H7 (cell line): ENCODE measurements at places on chromosomes 5 and 9.

DNA sequence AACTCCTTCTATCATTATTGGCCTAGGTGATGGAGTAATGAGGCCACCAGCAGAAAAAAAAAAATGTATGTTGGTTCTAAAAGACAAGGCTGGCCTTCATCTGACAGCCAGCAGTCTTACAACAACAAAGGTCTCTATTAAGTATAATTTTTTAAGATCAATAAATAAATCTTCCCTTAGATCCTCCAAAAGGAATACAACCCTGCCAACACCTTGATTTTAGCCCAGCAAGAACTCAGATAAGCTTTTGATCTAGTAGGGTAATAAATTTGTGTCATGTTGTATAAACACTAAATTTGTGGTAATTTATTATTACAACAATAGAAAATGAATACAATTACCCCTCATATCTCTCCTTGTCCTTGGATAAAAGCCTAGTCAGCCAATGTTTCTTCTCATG lies 633.2 kb upstream of the FAM174A start:
- DNase-seq, result no peak

DNA sequence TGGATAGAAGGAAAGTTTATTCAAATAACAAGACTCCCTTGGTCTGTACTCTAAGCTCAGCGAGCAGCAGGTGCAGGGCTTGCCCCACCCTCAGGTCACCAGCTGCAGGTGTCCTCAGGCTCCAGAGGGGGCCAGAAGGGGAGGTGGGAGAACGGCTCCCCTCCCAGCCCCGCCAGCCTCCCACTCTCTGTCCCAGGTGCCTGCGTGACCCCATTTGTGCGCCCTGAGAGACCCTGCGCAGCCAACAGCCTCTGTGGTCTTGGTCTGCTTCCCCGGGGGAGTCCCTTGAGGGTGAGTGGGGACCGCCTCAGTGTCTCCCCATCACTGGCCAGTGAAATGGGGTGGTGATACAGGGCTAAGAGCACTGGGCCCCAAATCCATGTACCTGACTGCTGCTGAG lies 62.3 kb upstream of the STXBP1 start:
- no peak for DNase-seq

DNA sequence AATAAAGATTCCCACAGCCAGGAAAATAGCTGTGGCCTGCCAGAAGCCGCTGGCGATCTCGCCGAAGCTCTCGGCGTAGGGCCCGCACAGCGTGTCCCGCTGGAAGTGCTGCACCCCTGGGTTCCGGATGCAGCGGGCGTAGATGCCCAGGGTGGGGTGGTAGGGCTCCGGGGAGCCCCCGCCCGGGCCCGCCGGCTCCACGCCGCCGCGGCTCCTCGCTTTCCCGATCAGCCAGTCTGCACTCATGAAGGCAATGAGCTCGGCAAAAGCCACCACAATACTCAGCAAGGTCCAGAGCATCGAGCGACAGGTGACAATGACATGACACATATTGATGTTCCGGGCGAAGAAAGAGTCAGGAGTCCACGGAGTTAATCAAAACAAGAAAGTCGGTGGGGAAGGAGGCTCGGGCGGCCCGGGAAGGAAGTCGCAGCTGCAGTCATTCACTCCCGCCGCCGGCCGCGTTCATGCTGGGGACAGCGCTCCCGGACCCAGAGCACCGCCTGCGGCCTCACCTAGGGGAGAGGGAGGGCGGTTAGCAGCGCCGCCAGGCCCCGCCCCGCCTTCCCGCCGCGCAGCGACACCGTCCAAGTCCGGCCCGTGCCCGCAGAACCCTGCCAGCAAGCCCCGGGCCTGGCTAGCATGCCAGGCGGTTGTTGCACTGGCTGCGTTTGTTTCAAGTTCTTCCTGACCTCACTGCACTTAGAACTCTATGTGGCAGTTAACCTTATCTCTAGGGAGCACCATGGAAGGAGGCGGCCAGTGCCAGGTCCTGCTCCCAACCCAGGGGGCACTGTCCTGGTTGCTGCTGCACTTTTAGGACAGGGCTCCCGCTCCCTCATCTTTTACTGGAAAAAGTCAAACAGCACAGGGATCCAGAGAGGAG lies 138.4 kb downstream of the LHFPL2 start:
- DNase-seq, result peak; percentile 90

DNA sequence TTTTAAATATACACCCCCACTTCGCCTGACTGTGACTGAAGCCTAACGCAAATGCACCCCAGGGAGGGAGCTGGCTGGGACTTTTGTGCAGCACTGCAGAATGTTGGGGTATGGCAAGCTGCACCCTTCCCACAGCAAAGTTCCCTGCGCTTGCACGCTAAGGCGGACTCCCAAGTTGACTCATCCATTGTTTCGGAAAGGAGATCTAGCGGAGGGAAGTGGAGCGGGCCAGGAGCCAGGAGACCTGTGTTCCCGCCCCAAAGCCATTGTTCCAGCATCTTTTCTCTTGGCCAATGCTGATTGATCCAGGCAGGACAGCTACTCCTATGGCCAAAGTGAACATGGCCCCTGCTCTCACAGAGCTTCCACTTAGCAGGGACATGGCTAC lies 202.9 kb downstream of the AOPEP start:
- no peak for DNase-seq

DNA sequence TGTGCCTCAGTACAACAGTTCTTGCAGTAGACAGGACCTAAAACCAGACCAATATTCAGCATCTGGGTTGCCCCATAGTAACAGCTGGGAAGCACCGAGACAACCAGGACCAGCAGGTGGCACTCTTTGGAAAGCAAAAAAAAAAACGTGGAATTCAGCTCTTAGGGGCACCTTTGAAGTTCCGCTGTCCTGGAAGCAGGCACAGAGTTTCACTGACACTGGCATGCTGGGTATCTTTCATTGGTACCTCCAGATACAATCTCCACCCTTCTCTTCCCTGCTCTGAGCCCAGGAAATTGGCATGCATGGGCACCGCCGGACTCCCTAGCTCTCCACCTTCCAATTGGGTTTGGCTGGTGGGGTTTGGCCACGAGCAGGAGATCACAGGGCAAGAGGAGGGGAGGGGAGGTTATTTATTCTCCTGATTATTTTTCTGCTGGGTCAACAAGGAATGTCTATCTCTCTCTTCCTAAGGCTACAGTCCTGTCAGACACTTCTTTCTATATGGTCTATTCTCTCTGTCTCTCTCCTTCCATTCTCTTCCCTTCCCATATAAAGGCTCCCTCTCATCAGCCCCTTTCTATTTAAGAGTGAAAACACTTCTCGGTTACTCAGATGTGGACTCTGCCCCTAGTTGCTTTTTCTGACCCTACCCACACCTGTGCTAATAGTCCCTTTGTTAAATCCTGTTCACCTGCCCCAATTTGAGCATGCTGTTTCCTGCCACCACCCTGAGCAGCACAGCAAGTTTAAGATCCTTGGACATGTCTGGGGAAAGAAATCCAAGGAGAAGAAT lies 1.9 kb upstream of the IDNK start:
- peak; percentile 70 for DNase-seq

DNA sequence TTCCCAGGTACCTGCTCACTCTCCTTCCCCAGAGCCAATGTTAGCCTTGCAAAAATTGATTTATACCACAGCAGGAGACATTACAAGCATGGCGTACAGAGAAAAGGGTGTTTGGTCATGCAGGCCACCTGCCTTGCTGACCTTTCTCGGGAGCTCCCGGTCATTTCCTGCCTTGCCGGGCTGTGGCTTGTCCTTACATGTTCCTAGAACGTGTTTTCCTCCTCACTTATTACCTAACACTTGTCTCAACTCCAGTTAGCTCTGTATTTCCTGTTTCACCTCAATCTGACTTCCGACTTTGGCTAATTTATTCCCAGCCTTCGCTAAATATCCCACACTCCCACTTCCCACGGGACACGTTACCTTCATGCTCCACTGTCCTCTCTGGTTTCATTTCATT lies 282.5 kb downstream of the ICE1 start:
- DNase-seq, result no peak

DNA sequence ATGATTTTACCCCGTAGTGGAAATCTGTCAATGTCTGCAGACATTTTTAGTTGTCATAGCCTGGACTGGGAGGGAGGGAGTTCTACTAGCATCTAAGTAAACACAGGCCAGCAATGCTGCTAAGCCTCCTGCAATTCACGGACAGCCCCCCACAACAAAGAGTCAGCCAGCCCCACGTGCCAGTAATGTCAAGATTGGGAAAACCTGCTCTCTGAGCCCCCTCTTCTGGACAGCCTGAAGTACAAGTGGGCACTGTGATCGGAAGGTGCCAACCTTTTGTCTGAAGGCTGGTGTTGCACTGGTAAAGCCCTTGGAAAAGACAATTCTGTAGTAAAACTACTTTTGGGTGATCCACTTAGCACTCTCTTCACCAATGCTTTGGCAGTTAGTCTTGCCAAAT lies 154.5 kb downstream of the TARS1 start:
- DNase-seq, result no peak

DNA sequence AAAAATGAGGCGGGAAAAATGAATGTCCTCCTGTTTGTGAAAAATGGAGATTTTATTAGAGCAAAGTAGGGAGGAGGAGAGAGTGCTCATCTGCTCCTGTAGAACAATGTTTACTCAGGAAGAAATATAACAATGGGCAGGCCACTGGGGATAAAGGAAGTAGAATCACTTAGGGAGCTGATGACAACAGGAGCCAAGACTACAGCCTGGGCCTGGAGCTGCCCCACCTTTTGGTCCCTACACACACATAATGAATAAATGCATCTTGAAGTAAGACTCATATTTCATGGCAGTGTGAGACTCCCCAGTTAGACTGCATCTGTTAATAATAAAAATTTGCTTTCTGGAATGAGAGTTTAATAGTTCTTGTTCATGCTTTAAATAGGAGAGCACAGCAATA lies 1939.8 kb downstream of the EFNA5 start:
- DNase-seq, result peak; percentile 0

DNA sequence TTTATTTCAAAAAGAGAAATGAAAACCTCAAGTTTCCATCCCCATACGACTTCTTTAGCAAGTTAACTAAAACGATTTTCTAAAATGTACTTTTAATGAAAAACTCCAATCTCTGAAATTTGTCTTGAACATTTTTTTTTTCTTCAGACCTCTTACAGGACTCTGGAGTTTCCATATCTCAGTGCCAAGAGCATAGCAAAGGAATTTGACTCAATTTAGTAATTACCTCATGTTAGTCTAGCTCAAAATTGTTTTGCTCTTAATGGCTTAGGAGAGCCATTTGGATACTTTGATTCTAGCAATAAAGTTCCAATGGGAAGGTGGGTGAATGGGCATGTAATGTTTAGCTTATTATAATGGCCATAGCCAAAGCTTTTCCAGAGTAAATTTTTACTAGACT lies 26.0 kb upstream of the SPATA31D4 start:
- no peak for DNase-seq

- peak; percentile 29 for DNase-seq
Measured at GRCh38 chr9:99859243-99859980, 37.7 kb downstream of the NR4A3 start.

GRCh38 chr9:87420884-87421283 lies 76.8 kb upstream of the DAPK1 start:
- DNase-seq, result no peak

GRCh38 chr9:2138646-2139045 lies 123.5 kb downstream of the SMARCA2 start:
- DNase-seq, result no peak

- peak; percentile 78 for DNase-seq
Measured at GRCh38 chr9:128845186-128845931, 15.8 kb upstream of the SPOUT1 start.

- peak; percentile 19 for DNase-seq
Measured at GRCh38 chr9:126703866-126704156, 90.1 kb downstream of the LMX1B start.

DNA sequence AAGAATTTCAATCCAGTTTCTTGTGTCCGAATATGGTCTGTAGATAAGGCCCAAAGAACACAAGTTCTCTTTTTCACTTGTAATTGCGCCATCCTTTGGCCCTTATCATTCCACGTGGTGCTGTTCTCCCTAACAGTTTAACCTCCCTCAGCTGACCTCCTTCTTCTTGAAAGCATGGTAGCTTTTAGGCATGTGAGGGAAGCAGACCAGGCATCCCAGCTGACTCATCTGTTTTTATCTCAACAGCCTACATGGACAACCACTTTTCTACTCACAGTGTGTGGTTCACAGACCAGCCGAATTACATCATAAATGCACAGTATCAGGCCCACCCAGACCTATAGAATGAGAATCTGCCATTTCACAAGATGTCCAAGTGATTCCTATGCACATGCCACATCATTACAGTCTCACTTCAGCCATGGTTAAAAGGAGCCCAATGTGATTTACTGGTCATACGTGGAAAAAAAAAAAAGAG lies 26.9 kb upstream of the PLIN2 start:
- DNase-seq, result no peak

DNA sequence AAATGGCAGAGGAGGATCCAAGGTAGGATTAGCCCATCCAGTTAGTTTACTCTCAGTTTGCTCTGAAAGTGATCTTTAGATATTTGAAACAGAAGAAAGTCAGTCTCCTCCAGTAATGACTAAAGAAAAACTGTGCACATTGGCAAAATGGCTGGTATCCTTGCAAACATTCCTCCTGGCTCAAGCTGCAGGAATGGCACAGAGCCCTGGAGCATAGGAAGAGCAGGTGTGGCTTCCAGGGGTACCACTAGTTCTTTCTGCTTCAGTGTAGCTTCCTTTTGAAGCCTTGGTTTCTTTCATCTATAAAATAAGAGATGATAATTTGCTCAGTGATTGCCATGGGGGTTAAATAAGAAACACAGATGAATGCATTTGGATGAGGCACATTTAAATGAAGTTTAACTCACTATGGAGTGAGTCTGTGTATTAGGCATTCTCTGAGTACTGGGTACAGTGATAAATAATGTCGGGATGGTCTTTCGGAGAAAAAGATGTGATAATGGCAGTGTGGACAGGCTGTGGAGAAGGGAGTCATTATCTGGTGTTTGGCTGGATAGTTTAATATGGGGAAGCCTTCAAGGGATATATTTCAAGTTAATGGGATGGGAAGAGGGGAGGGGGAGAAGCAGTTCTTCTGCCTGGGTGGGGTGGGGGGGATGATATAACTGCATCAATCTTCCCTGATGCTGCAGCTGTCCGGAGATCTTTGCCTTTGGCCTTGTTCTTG lies 217.3 kb upstream of the KLF4 start:
- DNase-seq, result no peak

DNA sequence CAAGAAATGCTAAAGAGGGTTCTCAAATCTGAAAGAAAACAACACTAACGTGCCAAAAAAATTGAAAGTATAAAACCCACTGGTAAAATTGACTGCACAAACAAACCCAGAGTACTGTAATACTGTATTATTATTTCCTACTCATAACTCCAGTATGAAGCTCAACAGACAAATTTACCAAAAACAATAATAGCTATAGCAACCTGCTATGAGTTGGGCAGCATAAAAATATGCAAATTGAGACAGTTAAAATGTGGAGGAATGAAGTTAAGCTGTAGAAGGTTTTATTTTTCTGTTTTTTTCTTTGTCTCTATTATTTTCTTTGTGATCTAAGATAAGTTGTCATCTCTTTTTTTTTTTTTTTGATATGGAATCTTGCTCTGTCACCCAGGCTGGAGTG lies 15.7 kb downstream of the KIF4B start:
- no peak for DNase-seq

- no peak for DNase-seq
Measured at GRCh38 chr9:34046784-34047379, 1.8 kb downstream of the UBAP2 start.

- DNase-seq, result no peak
Measured at GRCh38 chr9:91197232-91198181, 164.2 kb downstream of the AUH start.

GRCh38 chr9:106724566-106724965 lies 138.4 kb upstream of the ZNF462 start:
- no peak for DNase-seq

GRCh38 chr9:98890256-98890655 lies 53.5 kb upstream of the COL15A1 start:
- DNase-seq, result no peak
